Fibroblast of villous mesenchyme (primary cell): ENCODE measurements at places on chromosomes 12 and 14.

GRCh38 chr12:51729331-51729730 lies 119.2 kb downstream of the FIGNL2 start:
- no peak for DNase-seq

GRCh38 chr14:26026384-26026783 lies 571.4 kb downstream of the NOVA1 start:
- DNase-seq: no peak

DNA sequence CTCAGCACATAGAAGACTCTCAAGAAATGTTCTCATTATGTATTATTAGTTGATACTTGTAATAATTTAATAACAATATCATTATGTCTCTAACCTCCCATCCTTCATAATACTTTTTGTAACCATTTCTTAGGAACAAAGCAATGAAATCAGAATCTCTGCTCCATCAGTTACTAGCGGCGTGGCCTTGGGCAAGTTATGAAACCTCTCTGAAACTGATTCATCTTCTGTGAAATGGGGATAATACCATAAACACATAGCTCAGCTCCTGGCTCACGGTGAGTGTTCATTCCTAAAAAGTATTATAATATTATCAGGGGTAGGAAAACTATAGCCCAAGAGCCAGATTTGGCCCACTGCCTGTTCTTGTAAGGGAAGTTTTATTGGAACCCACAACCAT lies 11.4 kb upstream of the CMKLR1 start:
- DNase-seq: no peak

DNA sequence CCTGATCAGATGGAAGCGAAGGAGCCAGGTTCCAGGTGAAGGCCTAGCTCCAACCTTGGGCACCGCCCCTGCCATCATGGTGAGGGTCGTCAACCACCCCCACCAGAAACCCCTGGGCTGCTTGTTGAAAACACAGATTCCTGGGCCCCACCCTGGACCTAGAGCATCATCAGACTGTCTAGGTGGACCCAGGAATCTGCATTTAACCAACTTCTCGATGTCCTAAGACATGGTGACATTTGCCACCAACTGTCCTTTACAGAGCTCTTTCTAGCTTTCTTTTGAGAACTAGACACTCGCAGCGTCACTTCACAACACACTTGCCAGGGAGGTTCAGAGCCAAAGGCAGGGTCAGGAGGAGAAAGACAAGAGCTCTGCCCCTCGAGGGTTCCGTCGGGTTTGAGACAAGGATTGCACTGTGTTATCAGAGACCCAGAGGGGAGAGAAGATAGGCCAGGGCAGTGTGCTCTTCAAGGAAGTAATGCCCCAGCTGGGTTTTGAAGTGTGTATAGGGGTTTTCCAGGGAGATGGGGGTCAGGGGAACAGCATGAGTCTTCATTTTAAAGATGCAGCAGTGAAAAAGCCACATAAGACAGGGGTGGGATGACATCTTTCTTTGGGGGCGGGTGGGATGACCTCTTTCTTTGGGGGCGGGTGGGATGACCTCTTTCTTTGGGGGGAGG lies 24.6 kb downstream of the RFLNA start:
- DNase-seq: no peak

GRCh38 chr12:1799882-1800400 lies 20.4 kb upstream of the LRTM2 start:
- DNase-seq: no peak

DNA sequence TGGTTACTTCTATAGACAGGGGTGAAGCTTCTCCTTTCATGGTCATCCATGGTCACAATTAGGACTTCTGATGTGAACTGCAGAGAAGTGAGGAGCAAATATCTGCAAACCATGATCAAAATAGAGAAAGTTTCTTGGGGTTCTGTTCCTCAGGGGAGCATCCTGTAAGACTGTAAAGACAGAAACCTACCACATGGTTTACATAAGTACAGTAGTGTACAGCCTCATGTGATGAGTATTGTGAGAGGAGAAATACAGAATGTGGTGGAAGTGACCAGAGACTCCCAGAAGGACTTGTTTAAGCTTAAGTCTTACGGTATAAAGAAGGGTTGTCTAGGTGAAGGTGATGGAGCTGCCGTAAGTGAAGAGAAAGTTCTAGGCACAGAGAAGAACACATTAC lies 484.7 kb downstream of the LRIG3 start:
- DNase-seq: no peak

DNA sequence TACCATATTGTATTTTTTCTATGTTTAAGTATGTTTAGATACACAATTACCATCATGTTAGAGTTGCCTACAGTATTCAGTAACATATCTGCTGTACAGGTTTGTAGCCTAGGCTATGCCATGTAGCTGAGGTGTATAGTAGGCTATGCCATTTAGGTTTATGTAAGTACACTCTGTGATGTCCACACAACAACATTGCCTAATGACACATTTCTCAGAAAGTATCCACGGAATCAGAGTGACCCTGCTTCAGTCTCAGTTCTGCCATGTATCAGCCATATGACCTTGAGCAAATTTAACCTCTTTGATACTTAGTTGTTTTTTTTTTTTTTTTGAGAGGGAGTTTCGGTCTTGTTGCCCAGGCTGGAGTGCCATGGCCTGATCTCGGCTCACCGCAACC lies 12.7 kb downstream of the SUSD6 start:
- no peak for DNase-seq

GRCh38 chr12:113408756-113409298 lies 5.1 kb upstream of the SDS start:
- no peak for DNase-seq

DNA sequence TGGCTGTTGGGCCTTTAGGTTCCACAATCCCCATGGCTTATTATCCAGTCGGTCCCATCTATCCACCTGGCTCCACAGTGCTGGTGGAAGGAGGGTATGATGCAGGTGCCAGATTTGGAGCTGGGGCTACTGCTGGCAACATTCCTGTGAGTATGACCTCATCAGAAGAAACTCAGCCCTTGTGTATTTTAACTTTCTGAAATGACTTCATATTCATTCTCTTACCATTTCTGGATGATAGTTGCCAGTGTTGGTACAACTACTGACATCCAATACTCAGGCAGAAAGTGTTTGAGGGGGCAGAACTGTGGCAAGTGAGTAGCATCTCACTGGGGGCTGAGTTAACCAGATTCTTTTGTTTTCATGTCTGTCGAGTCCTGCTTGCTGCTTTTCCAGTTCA lies 2.3 kb downstream of the DAZAP2 start:
- no peak for DNase-seq

GRCh38 chr14:105142651-105143450 lies 25.7 kb downstream of the JAG2 start:
- DNase-seq: no peak

DNA sequence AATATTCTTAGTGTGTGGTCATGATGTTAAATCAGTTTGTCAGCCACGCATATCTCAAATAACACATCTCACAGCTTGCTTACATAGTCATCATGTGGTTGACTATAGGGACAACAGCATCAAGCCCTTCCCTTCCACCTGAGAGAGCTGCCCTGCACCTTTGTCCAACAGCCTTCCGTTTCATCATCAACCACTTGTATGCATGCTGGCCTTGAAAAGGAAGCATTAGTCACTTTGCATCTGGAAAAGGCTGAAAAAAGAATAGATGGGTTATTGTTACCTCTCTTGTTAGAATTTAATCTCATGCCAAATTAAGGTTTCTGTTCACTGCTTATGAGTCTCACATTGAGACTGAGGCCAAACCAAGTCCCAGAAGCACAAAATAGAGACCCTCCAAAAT lies 1586.5 kb upstream of the SEL1L start:
- DNase-seq: no peak

DNA sequence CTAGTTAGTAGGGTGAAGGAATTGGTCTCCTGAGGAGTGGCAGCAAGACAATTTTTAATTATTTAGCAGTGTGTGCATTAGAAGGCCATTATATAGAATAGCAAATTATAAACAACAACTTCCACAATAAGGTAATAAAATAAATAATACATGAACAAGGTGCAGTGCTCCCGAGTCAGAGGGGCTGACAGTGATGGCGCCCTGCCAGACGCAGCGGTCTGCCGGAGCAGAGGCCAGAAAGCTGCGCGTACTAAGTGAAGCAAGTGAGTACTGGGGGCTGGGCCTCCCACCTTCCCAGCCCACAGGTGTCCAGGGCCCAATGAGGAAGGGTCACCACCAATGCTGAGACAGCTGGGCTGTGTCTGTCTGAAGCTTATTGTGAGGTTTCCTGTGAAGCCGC lies 72.0 kb upstream of the VRK1 start:
- no peak for DNase-seq

DNA sequence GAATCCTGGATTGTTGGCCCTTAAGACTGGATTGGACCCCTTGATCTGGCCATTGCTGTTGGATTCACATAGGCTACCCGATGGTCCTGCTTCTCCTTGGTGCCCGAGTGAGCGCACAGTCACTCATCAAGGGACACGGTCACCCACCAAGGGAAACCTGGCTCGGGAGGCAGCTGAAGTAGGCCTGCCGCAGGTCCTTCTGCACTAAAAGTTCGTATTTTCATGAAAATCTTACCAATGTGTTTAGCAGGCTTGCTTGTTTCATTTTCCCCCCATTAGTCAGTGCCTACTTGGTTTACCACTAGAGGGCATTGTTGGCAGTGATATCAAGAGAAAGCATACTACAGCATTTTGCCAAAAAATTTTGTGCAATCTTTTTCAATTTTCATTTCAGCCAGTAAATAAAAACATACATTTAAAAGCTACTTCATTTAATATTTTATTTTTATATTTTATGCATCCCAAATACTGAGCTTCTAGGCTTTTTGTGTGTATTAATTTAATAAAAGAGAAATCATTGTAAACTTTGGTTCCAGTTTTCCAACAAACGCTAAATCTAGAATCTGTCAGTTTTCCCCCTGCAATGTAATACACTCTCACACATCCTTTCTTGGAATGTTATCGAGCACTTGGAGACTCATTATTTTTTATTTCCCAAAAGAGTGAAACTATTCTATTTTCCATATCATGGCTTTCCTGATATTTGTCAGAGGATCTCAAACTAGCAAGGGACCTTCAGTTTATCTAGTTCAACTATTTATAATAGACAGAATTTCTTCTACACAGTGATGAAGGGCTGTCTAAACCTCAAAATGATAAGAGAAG lies 116.7 kb downstream of the LMNTD1 start:
- peak; percentile 83 for DNase-seq

GRCh38 chr14:33686218-33686617 lies 264.7 kb downstream of the EGLN3 start:
- DNase-seq: peak; percentile 73

DNA sequence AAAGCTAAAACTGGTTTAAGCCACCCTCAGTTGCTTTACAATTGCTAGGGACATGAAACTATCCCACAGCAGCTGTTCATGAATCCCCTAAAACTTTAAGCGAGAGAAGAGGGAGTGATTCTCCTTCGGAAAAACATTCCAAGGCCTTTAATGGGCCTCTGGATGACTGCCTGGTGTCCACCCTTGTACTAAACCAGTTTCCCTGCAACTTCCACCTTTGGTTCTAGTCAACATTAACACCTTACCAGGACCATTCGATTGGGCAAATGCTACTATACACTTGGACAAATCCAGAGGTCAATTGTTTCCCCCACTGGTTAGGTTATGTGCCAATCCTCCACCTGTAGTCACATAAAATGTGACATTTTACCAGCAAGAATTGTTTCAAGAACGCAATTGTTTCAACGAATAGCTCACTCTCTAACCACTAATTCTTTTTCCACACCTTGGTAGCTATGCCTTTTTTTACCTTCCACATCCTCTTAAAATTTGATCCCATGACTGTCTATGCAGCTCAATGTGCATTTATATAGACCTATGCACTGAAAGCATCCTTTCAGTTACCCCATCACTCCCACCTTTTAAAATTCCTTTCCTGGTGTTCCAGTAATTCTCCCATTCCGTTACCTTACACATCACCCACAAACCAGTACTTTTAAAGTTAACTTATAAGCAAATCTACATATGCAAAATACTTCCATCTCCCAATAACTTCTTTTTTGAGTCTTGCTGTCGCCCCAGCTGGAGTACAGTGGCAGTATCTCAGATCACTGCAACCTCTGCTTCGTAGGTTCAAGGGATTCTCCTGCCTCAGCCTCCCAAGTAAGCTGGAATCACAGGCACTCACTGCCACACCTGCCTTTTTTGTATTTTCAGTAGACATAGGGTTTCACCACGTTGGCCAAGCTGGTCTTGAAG lies 3.6 kb downstream of the UBC start:
- DNase-seq: no peak

GRCh38 chr14:63432888-63433552 lies 110.2 kb downstream of the PPP2R5E start:
- DNase-seq: no peak

DNA sequence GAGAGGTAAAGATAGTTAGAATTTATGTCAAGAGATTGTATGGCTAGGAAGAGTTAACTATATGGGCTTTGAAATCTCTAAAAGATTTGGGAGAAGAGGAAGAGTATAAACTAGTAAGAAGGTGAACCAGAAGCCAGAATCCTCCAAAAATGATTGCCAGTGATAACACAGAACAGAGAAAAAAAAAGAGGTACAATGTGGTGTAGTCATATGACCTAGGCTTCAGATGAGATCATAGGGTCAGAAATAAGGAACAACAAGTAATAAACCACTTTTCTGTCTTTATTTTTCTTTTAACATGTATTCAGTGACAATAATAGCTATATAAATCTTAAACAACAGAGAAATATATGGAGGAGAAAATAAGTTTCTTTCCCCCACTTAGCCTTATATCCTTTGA lies 2.0 kb upstream of the NECAP1 start:
- no peak for DNase-seq

GRCh38 chr12:66596199-66596598 lies 82.7 kb downstream of the GRIP1 start:
- peak; percentile 7 for DNase-seq

DNA sequence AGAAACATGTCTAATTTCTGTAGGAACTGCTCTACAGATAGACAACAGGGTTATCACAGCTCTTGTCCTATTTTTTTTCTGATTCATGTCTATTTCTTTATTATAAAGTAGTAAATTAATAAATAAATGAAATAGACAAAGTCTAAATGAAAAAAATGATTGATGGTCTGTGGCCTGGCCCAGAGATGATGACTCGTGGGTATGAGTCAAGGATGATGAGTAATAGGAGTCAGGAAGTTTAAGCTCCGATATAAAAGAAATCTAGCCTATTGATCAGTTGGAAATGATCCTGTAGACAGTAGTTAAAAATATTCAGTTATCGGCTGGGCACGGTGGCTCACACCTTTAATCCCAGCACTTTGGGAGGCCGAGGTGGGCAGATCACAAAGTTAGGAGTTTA lies 90.6 kb upstream of the RTL1 start:
- DNase-seq: peak; percentile 15

DNA sequence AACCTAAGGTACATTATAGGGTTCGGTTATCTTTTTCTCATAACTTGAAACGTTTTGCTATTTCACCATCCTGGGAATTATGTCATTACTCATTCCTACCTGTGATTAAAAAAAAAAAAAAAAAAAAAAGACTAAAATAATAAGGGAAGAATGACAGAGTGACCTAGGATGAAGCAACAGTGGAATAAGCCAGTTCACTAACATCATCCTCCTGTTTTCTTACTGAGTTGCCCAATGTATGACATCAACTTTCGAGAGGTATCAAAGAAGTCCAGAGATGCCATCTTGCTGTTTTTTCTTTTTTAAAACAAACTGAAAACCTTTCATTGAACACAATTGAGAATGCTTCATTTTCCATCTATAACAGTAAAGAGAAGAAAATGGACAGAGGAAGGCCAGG lies 42.8 kb downstream of the AMN start:
- no peak for DNase-seq

GRCh38 chr12:105336411-105336810 lies 5.9 kb downstream of the C12orf75 start:
- no peak for DNase-seq
